Stimulated activated CD8-positive, alpha-beta memory T cell treated with anti-CD3 and anti-CD28 coated beads, Interleukin-15, amount 100 ng/mL, for 48 hours (primary cell): ENCODE measurements at places on chromosomes 5 and 9.

DNA sequence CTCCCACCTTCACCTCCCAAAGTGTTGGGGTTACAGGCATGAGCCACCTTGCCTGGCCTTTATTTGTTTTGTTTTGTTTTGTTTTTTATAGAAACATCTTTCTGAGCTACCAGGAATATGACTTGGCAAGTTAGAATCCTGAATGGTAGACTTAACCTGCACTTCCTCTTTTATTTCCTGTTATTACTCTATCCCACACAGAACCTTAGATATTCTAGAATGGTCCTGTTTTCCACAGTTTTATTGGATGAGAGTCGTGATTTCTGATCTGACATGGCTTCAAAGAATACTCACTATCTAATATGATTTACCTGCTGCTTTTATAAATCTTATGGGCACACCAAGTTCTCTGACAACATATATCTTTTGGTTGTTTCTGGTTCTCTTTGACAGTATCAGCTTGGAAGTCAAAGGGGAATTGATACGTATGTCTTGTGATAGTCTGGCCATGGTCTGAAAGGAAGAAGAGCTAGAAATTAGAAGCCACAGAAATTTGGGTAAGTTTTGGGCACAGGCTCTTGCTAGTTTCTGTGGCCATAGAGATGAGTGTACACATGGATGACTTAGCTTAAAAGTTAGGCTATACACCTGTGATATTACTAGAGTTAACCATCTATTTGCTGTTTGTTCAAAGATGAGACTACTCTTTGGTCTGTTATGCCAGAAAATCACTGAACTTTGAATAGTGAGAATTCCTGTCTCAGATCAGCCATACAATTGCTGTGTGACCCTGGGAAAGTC is 4.7 kb upstream of the PANK3 start:
- DNase-seq: no peak

DNA sequence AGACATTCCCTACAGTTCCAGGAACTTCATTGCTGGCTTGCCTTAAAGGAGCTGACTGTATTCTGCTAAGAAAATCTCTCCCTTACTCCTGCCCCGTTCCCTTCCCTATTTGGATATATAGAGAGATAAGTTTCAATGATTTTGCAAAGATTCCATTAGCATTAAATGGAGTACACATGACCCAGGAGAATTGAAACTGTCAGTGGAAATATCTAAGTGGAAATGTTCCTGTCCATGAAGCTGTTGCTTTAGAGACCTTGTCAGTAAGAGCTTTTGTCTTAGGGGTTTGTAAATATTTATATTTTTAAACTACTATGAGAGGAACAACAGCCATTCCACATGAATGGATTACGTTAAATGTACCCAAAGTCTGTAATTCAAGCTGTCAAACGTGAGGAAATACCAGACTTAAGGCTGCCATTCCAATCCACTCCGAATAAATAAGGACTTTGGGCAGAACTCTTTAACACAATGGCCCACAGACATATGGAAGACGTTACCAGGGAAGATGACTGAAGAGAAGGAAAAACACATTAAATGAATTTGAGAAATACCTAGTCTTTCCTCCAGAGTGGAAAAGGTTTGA is 387.1 kb upstream of the PAPPA start:
- no peak for DNase-seq

- no peak for DNase-seq
These were observed 78.6 kb downstream of the MRPS27 start for GRCh38 chr5:72241346-72242003.

DNA sequence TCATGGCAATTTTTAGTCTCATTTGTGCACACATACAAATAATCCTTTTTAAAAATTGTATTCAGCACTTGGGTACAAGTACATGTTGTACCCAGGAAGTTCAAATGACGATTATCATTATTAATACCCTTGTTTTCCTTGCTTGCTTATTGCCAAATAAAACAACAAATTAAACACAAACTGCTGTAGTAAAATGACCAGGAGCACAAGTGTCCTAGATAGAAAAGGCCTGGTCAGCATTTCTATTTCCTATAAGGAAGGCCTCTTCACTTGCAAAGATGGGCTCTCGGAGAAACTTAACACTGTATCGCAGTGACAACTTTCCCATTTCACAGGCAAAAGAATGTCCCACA is 34.7 kb upstream of the PLPP1 start:
- DNase-seq: no peak

DNA sequence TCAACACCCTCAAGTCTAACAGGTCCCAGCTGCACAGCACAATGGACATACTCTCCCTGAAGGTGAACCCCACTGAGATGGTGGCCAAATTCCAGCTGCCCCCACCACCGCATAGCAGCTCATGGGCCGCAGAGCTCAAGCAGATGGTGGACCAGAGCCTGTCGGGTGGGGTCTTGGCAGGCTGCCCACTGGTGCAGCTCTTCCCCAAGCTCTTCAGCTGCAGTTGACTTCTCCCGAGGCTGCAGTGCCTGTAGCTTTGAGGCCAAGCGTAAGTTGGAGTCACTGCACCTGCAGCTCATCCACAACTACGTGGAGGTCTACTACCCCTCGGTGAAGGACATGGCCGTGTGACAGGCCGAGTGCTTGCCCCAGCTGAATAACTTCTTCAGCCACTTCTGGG is 56.6 kb upstream of the SPTLC1 start:
- no peak for DNase-seq

DNA sequence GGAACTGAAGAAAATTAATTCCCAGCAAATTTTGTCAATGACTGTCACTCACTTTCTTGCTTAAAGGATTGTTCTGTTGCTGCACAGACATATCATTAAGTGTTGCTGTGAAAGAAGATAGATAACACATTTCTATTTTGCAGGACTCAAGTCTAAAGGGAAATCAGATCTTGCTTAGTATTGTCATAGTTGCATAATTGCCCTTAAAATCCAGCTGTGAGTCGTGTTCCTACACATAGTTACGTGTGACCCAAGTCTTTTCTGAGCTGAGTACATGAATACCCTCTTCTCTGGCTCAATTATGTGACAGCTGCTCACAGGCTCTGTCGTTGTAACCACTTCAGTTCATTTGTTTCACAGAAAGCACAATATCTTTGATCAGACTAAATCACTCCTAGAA is 390.8 kb downstream of the DTWD2 start:
- no peak for DNase-seq

GRCh38 chr5:65861830-65862241 is 64.5 kb upstream of the ERBIN start:
- no peak for DNase-seq

- no peak for DNase-seq
These were observed 4.7 kb upstream of the TGFBI start for GRCh38 chr5:136023958-136024541.

GRCh38 chr5:145471831-145472612 is 363.1 kb downstream of the PRELID2 start:
- no peak for DNase-seq

GRCh38 chr5:154059039-154059430 is 20.3 kb downstream of the MFAP3 start:
- DNase-seq: no peak

- no peak for DNase-seq
These were observed 281.2 kb downstream of the NR2F1-AS1 start for GRCh38 chr5:93299681-93300308.

GRCh38 chr9:120561709-120562108 is 18.3 kb downstream of the CDK5RAP2 start:
- DNase-seq: no peak

GRCh38 chr5:177018341-177018740 is 4.2 kb upstream of the ZNF346 start:
- DNase-seq: no peak

DNA sequence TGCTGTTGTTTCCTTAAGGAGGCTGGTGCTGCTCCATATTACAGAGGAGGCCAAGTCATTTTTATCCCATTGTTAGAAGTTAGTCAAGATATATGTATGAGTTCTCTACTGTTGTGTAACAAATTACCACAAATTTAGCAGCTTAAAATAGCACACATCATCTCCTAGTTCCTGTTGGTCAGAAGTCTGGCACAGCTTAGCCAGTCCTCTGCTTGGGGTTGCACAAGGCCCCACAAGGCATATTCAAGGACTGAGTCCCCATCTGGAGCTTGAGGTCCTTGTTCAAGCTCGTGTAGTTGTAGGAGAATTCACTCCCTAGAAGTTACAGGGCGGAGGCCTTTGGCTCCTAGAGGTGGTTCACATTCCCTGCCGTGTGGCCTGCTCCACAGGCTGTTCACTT is 14.7 kb downstream of the MTAP start:
- DNase-seq: no peak

- DNase-seq: no peak
These were observed 32.6 kb downstream of the FNBP1 start for GRCh38 chr9:130010151-130010988.
